HepG2 (cell line): ENCODE measurements at places on chromosomes 2 and 18. TPM values are rescaled to one million over a fixed set of nuclear protein-coding genes. Genes with fewer than 3 reads are reported as not detected.
A peak's percentile ranks its signal among the peaks of the same experiment; 100 is the strongest.

GRCh38 chr2:121707344-121707919 lies 29.2 kb downstream of the NIFK start:
- peak overlapping the region; percentile 11 for H3K27ac ChIP-seq
- peaks cover 61% of the 10 kb centered on the region for H3K4me1 ChIP-seq
- peak overlapping the region; percentile 70 for H3K4me3 ChIP-seq
- H3K36me3 ChIP-seq: no peaks in the 10 kb centered on the region
- no peaks in the 10 kb centered on the region for H3K27me3 ChIP-seq
- peak; percentile 66 for DNase-seq

GRCh38 chr18:10476338-10476791 lies 21.9 kb downstream of the APCDD1 start:
- no peak for DNase-seq
- no peaks in the 10 kb centered on the region for H3K36me3 ChIP-seq
- H3K4me3 ChIP-seq: no peak overlapping the region
- H3K27me3 ChIP-seq: no peaks in the 10 kb centered on the region
- peaks cover 22% of the 10 kb centered on the region for H3K4me1 ChIP-seq

DNA sequence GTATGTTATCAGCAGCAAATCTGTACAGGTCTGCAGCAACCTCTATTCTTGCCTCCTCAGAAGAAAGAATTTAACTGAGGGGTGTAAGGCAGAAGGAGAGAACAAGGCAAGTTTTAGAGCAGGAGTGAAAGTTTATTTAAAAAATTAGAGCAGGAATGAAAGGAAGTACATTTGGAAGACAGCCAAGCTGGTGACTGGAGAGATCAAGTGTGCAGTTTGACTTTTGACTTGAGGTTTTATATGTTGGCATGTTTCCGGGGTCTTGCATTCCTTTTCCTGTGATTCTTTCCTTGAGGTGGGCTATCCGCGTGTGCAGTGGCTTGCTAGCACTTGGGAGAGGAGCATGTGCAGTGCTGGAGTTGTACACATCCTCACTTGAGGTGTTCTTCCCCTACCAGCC lies 16.5 kb upstream of the CERS6 start:
- H3K36me3 ChIP-seq: no peaks in the 10 kb centered on the region
- H3K27ac ChIP-seq: no peak overlapping the region
- no peak for DNase-seq
- no peaks in the 10 kb centered on the region for H3K4me1 ChIP-seq

GRCh38 chr2:220736778-220737177 lies 835.3 kb downstream of the EPHA4 start:
- no peak overlapping the region for H3K4me3 ChIP-seq
- H3K36me3 ChIP-seq: no peaks in the 10 kb centered on the region
- H3K27me3 ChIP-seq: no peaks in the 10 kb centered on the region; the same call in 1 of the 2 replicates

DNA sequence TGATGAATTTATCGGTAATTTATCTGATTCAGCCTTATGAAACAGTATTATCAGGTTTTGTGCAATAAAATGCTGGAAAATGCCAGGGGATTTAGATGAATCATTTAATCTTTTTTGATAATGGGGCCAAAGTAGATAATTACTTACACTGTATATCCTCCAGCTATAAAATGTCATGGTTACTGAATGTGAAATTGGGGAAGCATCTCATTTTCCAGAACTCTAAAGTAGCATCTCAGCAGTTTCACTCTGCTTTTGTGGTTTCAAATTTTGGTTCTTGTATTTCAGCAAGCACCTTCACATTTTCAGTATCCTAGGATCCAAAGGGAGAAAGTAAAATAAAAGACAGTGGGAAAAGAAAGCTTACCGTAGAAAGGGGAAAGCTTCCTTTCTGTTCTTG lies 12.8 kb downstream of the ANKRD62 start:
- no peaks in the 10 kb centered on the region for H3K4me1 ChIP-seq
- H3K36me3 ChIP-seq: no peaks in the 10 kb centered on the region
- no peak overlapping the region for H3K4me3 ChIP-seq
- no peak for DNase-seq
- peaks cover 12% of the 10 kb centered on the region; the same call in 2 of the 3 replicates for H3K27me3 ChIP-seq

DNA sequence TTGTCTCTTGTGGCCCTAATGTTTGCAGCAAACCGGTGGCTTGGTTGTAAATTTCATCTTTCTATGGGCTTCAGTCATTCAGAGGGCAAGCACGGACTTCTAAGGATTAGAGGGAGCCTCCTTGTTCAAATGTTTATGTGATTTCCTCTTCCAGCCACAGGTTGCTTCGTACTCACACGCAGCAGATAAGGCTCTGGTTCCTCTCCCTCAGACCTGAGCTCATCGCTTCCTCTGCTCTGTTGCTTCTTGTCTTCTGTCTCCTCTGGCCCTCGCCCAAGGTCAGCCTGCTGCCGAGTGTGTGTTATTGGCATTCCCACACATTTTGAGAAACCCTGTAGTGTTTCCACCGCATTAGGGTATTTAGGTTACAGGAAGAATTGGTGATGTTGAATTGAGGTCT lies 44.0 kb downstream of the MYL12B start:
- no peak overlapping the region for H3K4me3 ChIP-seq
- no peak overlapping the region for H3K27ac ChIP-seq
- H3K4me1 ChIP-seq: no peaks in the 10 kb centered on the region
- no peak for DNase-seq

DNA sequence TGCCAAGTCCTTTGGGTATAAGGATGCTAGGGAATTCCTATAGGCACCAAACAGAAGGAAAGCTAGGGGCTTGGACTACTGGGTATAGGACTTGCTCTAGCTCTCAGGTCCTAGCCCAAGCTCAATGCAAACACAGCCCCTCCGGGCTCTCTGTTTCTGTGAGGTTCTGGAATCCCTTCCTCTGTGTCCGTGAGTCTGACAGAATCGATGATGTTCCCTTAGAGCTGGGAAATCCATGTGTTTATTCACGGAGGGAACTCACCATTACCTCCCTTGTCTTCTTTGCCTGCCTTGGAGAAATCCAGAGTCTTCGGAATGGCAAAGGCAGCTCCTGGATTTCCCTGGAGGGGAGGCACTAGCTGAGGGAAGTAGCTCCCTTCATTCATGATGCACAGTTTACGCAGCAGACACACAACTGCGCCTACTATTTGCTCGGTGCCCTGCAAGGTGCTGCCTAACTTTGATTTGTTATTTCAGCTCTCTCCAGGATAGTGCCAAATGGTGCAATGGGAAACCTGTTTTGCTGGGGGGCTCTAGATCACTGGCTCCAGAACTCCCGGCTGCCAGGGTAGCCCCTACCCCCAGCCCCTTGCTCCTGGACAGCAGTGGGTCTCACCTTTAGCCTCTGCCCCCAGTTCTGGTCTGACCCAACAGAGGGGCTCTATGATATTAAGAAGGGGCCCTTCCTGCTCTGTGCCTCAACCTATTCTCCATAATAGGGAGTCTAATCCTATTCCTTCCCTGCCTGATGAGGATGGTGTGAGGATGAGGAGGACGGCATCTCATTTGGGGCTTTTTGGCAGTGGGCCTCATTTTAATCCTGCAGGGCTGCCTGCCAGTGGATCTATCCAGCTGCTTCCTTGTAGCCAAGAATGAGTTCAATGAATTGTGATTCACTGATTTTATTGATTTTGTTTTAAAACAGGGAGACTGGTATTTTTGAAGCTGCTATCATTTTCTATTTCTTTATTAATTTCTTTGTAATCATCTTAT lies 8.4 kb upstream of the PSMD1 start:
- no peak for DNase-seq
- peak overlapping the region; percentile 97 for H3K27ac ChIP-seq
- H3K36me3 ChIP-seq: peaks cover 3% of the 10 kb centered on the region
- peaks cover 74% of the 10 kb centered on the region for H3K4me1 ChIP-seq

DNA sequence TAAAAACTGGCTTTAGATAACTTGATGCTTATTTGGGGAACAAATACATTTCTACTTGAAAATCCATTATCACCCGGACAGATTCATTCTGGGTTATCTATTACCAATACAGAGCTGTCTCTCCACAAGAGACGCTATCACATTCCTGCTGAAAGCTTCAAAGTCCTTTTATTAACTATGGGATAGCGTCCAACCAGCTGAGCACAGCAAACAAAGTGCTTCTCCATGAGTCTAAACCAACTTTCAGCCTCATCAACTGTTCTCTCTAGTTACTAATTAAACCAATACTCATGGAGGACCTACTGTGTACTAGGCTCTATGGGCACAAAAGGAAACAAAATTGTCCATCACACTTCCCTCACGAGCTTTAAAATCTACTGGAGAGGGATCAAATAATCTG lies 132.8 kb downstream of the L3MBTL4 start:
- peaks cover 18% of the 10 kb centered on the region for H3K4me1 ChIP-seq
- no peak overlapping the region for H3K4me3 ChIP-seq
- H3K27ac ChIP-seq: peak overlapping the region; percentile 20
- peaks cover 19% of the 10 kb centered on the region for H3K36me3 ChIP-seq

- no peak overlapping the region for H3K27ac ChIP-seq
- DNase-seq: no peak
- H3K4me1 ChIP-seq: no peaks in the 10 kb centered on the region
- no peak overlapping the region for H3K4me3 ChIP-seq
- peaks cover 8% of the 10 kb centered on the region for H3K27me3 ChIP-seq
Observed at GRCh38 chr18:79624356-79625170, 55.0 kb upstream of the CTDP1 start.

- no peak overlapping the region for H3K27ac ChIP-seq
- no peak for DNase-seq
- no peaks in the 10 kb centered on the region for H3K4me1 ChIP-seq
- no peaks in the 10 kb centered on the region; the same call in 1 of the 2 replicates for H3K27me3 ChIP-seq
Observed at GRCh38 chr2:126885751-126886210, 12.9 kb upstream of the TEX51 start.

GRCh38 chr2:58891828-58892377 lies 650.8 kb upstream of the FANCL start:
- peaks cover 8% of the 10 kb centered on the region; the same call in 1 of the 2 replicates for H3K4me1 ChIP-seq
- H3K36me3 ChIP-seq: no peaks in the 10 kb centered on the region
- H3K27ac ChIP-seq: no peak overlapping the region
- H3K4me3 ChIP-seq: no peak overlapping the region
- no peaks in the 10 kb centered on the region for H3K27me3 ChIP-seq

DNA sequence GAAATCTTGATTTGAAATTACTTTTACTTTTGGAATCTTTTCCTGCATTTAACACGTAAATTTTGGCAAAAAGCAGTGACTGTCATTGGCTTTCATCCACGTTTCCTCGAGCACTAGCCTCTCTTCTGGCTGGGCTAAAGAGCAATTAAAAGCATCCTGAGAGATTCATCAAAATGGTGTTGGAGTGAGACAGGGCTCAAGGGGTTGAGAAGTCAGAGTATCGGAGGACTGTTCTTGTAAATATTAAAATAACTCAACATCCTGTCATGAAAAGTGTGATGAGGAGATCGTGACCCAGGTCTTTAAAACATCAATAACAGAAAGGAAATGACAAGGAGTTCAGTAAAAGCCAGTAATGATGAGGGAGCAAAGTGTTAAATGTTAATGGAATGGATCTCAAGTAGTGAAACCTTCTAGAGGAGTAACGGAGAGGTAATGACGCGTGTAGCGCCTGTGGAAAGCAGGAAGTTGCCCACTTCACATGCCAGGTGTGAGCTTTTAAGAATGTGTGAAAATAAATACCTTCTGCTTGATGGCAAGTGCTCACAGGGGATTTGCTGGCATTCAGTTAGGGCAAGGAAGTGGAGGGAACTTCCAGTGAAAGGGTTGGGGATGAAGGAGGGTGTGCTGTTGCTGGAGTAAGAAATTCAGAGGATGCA lies 754.4 kb downstream of the ADCYAP1 start:
- H3K36me3 ChIP-seq: no peaks in the 10 kb centered on the region
- no peaks in the 10 kb centered on the region for H3K27me3 ChIP-seq
- H3K27ac ChIP-seq: no peak overlapping the region
- no peak overlapping the region for H3K4me3 ChIP-seq
- DNase-seq: no peak

DNA sequence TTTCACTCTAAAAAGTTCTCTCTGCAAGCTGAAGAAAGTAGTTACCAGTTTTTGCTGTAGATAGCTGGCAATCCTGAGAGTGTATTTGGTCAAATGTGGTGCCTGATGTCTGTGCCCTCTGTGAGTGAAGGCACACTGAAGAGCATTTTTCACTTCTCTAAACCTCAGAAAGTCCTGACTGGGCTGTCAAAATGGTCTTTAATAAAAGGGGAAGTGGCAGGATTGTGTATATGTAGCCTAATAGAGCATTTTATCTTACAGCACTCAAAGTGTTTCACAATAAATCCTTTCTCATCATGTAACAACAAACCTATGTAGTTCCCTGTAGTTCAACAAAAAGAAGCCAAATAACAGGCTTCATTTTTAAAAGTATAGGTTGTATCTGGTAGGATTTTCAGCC lies 1552.3 kb upstream of the SLC39A10 start:
- H3K36me3 ChIP-seq: no peaks in the 10 kb centered on the region
- DNase-seq: no peak
- H3K4me3 ChIP-seq: no peak overlapping the region
- H3K4me1 ChIP-seq: no peaks in the 10 kb centered on the region

DNA sequence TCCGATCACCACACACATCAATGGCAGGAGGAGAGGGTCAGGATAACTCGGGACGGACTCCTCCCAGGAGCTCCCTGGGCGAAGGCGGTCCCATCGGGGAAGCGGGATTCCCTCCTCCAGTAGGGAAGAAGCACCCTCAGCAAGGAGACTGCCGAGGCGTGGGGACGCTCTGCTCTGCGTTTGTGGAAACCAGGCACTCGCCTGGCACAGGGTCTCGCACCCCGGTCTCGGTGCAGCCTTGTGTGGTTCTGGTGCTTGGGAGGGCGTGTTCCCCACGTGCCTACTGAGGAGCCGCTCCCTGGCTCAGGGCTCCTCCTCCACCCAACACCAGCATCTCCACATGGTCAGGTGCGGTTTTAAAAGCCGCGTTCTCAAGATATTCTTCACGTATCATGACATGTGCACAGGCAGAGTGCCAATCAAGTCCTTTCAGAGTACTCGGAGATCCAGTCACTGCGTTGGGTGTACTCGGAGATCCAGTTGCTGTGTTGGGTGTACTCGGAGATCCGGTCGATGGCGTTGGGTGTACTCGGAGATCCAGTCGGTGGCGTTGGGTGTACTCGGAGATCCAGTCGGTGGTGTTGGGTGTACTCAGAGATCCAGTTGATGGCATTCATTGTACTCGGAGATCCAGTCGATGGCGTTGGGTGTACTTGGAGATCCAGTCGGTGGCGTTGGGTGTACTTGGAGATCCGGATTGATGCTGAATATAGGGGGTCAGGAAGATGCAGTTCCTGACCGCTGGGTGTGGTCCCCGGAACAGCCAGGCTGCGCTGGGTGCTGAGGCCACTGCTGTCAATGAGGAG lies 117.5 kb downstream of the RTP5 start:
- H3K4me1 ChIP-seq: no peaks in the 10 kb centered on the region
- H3K36me3 ChIP-seq: no peaks in the 10 kb centered on the region
- DNase-seq: no peak
- no peak overlapping the region for H3K27ac ChIP-seq
- no peak overlapping the region for H3K4me3 ChIP-seq

G6PC2 gene
- not detected in 2 replicates for total RNA-seq

IL1RL2 gene
- total RNA-seq: not detected in 2 replicates

UPP2 gene
- 0.07 TPM in 1 of 2 replicates, not detected in the other for total RNA-seq

PSMA8 gene
- not detected in 2 replicates for total RNA-seq

MARCO gene
- total RNA-seq: not detected in 2 replicates

IL36A gene
- total RNA-seq: not detected in 2 replicates

TUBA3E gene
- total RNA-seq: not detected in 2 replicates
